NCI-H2081 treated with DMSO at 0.1 percent for 48 hours (cell line): ENCODE measurements at places on chromosomes 5 and 9.

GRCh38 chr5:124952079-124952478 is 205.6 kb upstream of the ZNF608 start:
- no peak for DNase-seq

- DNase-seq: no peak
Measured at GRCh38 chr5:151084363-151084762, 3.5 kb upstream of the TNIP1 start.

DNA sequence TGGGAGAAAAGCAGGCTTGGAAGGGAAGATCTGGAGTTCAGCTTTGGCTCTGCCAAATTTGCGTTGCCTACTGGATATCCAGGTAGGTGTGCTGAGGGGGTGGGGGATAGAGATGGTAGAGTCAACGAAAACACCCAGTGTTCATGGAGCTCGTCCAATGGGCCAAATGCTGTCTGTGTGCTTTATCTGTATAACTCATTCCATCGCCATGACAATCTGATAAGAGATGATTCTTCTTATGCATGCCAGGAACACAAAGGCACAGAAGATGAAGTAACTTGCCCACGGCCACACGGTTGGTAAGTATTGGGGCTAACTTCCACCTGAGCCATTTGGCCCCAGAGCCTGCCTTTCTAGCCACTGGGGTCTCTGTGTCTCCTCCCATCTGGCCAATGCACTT is 53.2 kb downstream of the BOD1 start:
- DNase-seq: no peak

GRCh38 chr5:76084496-76085242 is 1.5 kb downstream of the SV2C start:
- no peak for DNase-seq

DNA sequence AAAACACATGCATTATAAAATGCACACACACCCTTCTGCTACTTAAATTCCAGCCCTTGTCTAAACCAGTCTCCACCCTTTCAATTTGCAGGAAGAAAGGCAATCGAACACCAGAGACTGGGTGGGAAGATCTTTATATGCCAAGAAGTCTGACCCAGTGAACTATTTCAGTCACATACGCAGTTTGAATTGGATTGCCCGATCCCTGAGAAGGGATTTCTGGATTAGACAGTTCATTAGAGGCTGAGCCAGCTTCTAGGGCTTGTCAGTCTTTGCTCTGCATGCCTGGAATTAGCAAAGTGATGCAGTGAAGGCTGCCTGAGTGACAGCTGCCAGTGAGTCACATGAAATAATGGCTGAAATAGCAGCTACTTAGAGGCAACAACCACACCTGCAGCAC is 159.9 kb downstream of the PPP2R2B start:
- DNase-seq: no peak

- DNase-seq: no peak
Measured at GRCh38 chr5:179325296-179326031, 19.8 kb downstream of the ADAMTS2 start.

DNA sequence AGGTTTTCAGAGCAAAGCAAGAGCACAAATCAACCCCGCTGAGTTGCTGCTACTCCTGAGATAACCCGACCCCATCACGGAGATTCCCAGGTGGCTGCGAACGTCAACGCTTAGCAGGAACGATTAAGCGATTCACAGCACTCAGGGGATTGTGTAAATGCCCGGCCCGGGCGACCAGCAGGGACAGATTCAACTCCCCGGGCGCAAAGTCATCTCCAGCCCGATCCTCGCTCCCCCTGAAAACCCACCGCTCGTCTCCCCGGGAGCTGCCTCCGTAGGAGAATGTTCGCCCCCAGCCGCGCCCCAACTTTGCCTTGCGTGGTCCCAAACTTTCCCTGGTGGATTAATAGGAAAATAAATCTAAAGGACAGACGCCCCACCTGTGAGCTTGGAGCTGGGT is 685 bp downstream of the SLC24A2 start:
- DNase-seq: no peak

GRCh38 chr9:14258156-14258555 is 55.8 kb downstream of the NFIB start:
- DNase-seq: no peak

GRCh38 chr5:68177676-68178075 is 37.9 kb upstream of the PIK3R1 start:
- no peak for DNase-seq

DNA sequence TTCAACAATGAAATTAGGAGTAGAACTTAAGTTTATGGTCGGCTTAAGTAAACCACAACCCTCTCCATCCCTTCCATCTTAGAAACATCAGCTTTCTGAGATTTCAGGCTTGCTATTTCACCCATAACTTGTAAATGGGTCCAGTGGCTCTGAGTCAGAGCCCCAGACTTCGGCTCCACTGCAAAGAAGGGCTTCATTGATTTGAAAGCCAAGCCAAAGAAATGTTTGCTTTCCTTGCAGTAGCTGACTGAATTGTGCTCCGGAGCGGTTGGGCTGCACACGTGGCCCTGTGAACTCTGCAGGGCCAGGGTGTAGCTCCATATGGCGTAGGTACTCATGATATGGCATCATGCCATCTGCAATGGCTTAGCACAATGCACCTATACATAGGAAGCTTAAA is 57.0 kb downstream of the NREP start:
- no peak for DNase-seq

DNA sequence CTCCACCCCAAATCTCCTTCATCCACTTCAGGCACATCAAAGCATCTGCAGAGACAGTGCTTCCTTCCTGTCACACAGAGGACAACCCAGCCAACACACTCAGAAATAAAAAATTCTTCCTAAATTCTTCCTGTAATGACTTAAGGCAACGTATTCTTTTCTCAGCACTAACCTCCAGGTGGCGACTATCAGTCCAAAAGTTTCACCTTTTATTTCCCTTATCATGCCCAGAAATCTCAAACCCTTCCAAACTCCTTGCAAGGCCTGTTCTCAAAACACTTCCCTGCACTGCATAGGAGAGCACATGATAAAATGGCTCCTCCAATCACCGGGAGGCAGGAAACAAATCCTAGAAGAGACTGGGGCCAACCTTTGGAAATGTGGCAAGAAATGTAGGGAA is 35.1 kb downstream of the SLIT3 start:
- no peak for DNase-seq

GRCh38 chr5:172118891-172119290 is 69.1 kb downstream of the STK10 start:
- no peak for DNase-seq

GRCh38 chr9:93129691-93130500 is 4.2 kb downstream of the NINJ1 start:
- DNase-seq: no peak

DNA sequence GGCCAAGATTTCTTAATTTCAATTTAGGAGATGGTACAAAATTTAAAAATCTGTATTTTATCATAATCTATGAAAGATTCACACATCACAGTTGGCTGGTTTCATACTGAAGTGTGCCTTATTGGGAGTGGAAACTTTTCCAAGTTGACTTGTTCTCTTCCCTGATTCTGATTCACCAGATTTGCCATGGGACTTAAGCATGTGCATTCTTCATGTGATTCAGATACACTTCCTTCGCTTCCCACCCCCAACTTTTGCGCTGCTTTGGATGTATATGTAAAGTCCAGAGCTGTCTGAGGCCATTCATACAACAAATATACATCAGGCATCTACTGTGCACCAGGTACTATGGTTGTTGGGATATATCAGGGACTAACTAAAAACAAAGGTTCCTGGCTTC is 34.4 kb downstream of the CPEB4 start:
- no peak for DNase-seq

DNA sequence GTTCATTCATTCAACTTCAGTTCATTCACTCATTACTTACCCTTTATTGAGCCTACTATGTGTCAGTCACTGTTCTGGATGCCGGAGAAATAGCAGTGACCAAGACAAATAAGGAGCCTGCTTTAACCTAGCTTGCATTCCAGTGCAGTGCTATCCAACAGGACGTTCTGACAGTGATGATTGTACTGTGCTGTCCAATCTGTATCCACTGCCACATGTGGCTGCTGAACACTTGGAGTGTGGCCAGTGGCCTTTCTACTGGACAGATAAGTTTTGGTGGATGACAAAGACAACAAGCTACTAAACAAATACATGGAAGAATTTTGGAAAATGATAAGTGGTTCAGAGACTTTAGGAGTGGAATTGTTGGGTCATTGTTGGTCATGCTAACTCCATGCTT is 33.6 kb downstream of the SUB1 start:
- DNase-seq: no peak

- DNase-seq: no peak
Measured at GRCh38 chr9:108934323-108934893, at the start of gene ABITRAM. TSS of gene ABITRAM (plus strand) at chr9:108934400. CDS start at chr9:108934487, 87 bp downstream.

DNA sequence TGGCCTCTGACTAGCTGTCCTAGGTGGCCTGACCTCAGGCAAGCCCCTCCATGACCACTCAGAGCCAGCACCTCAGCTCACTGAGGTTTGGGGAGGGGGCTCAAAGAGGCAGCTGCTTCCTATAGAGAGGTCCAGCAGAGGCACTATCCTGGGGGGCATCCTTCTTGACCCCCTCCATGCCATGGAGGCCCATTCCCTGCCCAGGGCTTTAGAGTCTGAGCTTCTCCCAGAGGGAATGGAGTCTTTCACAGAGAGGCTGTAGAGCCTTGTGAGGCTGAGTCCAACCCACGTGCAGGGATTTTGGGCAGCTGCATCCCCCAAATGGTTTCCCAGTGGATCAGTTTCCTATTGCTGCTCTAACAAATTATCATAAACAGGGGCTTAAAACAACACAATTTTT is 16.9 kb downstream of the IRF1 start:
- DNase-seq: no peak

DNA sequence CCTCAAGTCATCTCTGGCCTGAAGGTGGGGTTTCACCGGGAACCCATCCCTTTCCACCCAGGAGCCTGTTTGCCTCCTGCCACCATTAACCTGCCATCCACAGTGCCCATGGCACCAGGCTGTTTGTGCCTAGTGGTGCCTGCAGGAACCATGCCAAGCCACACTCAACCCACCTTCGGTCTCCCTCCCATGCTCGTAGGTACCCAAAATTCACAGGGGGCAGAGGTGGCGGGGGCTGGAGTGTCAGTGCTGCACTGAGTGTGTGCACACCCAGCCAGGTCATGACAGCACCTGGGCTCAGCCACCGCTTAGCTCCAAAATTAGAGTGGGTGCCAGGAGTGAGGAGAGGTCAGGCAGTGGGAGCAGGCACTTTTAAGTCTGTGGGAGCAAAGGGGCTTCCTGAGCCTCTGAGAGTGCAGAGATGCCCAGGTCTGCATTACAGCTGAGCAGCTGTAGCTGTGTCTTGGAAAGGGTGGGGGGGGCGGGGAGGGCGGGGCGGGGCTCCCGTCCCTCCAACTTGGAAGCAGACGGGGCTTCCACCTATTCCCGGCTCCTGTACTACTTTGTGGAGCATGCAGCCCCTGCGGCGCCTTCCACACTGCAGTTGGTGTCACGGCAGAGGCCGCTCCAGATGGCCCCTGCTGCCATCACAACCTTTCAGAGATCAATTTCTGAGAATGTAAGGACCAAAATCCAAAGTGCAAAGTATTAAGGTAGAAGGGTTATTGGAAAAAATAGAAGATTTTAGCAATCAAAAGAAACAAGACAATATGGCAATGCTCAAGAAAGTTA is 2396.8 kb upstream of the C9orf72 start:
- no peak for DNase-seq

DNA sequence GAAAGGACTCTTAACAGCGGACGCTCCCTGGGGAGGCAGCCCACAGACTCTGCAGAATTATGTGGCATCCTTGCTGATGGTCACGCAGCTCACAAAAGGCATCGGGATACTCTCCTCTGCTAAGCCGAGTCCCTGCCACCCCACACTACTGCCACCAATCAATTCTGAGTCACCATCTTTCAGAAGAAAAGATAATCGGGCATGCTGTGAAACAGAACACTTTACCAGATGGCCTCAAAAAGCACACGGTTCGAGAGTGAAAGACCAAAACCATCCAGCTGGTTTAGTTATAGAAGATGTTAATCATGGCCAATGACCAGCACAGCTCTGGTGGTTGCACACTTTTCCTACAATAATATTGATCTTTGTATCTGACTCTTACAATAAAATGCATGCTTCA is 136.3 kb downstream of the MYO10 start:
- DNase-seq: no peak

GRCh38 chr5:135822286-135822685 is 12.2 kb upstream of the SLC25A48 start:
- DNase-seq: no peak

DNA sequence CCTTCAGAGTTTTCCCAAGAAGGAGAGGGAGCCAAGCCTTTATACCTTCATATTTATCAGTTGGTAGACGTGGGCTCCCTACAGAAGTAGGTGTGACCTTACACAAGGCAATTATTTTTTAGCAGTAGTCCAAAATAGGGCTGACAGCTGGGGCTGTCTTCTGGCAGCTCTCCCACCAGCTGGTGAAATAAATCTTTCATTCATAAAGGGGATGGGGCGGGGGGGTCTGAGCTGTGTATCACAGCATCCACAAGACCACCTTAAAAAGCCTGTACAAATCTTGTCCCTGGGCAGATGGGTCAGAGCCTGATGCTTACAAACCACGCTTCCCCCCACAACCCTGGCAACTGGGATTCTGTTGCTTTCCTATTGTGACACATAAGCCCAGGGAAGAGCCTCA is 19.7 kb downstream of the CSF2 start:
- DNase-seq: no peak

DNA sequence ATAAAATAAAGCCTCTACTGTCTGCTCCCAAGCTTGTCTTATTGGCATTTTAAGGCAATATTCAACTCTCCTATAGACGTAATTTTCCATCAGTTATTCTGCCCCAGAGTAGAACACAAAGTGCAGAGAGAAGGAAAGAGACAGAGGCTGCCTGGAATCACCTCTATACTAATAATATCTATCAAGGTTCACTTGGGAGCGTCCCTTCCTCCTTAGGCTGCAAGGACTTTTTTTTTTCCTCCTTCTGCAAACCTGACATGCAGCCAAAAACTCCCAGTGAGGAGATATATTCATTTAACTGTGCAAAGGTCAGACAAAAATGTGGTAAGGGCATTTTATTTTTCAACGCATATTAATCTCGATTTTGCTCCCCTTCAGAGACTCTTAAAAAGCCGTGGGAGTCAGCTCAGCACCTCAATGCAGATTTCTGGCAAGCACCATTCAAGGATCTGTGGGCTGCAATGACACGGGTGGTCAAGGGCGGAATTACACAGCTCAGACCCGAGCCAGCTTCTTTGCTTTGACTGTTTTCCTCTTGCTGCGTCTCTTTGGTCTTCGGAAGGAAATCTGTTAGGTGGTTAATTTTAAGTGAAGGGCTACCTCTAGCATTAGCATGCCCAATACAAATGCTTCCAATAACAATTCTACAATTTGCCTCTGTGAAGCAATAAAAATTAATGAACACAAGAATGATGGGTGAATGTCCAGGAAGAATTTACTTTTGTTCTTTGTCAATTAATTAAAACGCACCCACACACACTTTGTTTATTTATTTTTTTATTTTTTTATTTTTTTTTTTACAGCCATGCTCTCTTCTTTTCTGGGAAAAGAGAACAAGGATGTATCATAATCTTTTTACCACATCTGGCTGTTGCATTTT is 587.7 kb upstream of the GRAMD2B start:
- DNase-seq: no peak

GRCh38 chr5:139924294-139925215 is 118.5 kb downstream of the NRG2 start:
- no peak for DNase-seq

- no peak for DNase-seq
Measured at GRCh38 chr5:38373743-38374142, 115.4 kb downstream of the EGFLAM start.
